Stimulated activated CD8-positive, alpha-beta memory T cell treated with anti-CD3 and anti-CD28 coated beads, Interleukin-7, amount 100 ng/mL, for 48 hours (primary cell): ENCODE measurements at places on chromosomes 4 and X.
A peak's percentile ranks its signal among the peaks of the same experiment; 100 is the strongest.

DNA sequence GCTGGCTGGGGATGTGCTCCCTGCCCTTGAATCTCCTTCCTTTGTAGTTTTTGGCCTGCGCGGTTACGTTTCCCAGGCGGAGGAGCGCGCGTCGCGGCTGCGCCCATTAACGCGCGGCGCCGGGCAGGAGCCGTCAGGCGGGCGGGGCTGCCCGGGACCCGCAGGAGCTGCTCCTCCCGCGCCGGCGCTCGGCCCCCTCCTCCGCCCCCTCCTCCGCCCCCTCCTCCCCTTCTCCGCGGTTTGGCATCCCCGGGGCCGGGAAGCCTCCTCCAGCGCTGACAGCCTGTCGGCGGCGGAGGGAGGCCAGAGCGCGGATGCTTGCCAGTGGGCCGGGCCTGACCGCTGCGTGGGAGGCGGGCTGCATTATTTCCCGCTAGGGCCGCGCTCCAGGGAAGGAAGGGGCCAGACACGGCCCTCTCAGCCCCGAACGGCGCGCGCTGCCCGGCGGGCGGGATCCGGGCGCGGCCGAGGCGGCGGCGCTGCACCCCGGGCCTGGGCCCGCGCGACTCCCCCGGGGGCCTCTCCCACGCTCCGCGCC lies at the start of gene DCLK2:
TSS of gene DCLK2 (plus strand) at position 405 of the 538 bp plus-strand sequence. CDS start 583 bp downstream, outside the sequence.
- no peak for DNase-seq

GRCh38 chr4:163492951-163493504 lies 1.5 kb upstream of the TMA16 start:
- no peak for DNase-seq

- no peak for DNase-seq
Observed at GRCh38 chrX:21656587-21657317, 1.4 kb downstream of the KLHL34 start.

GRCh38 chrX:100928660-100929613 lies at the start of gene XKRX:
Gene XKRX (minus strand): TSS chrX:100928917. CDS start chrX:100928304, 613 bp downstream.
- DNase-seq: peak; percentile 40

- DNase-seq: no peak
Observed at GRCh38 chrX:44280116-44280515, 63.4 kb downstream of the EFHC2 start.

GRCh38 chr4:145819853-145820181 lies 118.8 kb downstream of the ZNF827 start:
- DNase-seq: no peak

DNA sequence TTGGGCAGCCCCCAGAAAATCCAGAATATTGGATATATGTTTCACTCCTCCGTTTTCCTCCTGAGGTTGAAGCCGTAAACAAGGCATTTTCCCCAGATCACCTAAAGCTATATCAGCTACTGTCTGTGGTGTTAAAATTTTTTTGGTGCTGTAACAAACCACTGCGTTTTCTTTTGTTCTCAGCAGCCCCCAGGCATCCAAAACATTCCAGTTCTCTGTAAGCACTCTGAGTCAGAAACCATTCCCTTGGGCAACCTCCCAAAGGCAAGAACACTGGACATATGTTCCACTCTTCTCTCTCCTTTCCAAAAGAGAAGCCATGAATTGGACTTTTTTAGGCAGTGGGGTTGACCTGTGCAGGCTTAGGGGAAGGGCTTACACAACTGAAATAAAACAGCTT lies 310.9 kb downstream of the MID1IP1 start:
- DNase-seq: no peak
